ENCODE measurements at places on chromosomes 2 and 18.

GRCh38 chr2:209358992-209359391 is 64.9 kb upstream of the MAP2 start:
- no peak for DNase-seq

- DNase-seq = no peak
These were observed 30.4 kb upstream of the RAB6D start for GRCh38 chr2:131394147-131394931.

DNA sequence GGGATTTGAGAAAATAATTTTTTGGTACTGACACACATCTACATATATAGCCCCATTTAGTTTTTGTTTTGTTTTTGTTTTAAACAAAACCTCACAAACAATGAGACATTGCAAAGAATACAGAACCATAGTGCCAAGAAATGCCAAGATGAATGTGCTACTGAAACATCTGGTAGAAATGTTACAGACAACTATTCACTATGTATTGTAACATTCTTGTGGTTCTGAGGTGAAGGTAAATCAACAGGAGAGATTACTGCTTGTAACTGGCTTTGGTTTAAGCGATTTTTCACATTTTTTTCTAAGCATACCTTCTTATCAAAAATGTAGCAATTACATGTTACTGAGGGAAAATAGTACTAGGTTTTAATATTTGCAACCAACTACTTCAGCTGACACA is 281.3 kb downstream of the ZNF804A start:
- no peak for DNase-seq

GRCh38 chr2:165406173-165406572 is 63.3 kb upstream of the CSRNP3 start:
- no peak for DNase-seq

DNA sequence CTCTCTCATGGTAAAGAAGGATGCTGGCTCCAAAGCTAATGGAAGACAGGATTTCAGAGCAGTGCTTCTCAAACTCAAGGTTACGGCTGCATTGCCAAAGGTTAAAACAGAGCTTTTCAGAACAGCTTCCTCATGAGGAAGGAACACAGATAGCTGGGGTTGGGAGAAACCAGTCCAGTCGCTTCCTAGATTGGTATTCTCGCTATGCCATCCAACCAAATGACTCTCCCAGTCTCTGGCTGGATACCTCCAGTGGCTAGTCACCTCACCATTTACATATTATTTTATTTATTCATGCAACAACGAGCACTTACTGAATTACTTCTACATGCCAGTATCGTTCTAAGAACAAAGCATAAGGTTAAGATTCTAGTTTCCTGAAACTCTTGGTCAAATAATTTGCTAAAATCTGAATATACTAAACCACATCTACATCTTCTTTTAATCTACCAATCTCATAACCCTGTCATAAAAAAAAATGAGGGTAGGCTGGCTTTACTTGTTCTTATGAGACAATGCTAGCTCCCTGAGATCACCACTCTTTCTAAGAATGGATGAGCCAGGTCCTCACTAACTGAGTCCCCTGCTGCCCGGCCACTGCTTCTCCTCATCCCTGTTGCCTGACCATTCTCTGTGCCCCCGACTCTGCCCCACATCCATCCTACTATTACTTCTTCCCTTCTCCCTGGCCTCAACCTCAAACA is 20.4 kb downstream of the KDSR start:
- no peak for DNase-seq

DNA sequence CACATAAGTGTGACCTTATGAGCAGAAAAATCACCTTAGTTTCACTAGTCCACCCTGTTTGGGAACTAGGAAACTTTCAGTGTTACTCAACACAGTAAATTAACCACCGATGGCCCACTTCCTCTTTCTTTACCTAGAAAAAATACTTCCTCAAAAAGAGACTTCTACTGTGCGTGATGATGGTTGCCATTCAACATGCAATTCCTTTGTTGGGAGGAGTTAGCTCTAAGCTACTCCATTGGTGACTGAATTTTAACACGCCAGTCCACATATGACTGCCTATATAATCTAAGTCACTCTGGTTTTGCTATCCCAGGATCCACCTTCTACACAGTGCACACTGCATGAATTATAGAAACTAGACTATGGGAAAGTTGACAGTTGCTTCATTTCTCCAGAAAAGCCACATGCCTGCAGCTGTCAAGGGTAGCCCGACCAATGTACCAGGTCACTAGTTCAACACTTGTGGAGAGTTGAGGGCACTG is 47.8 kb upstream of the REG3G start:
- no peak for DNase-seq

DNA sequence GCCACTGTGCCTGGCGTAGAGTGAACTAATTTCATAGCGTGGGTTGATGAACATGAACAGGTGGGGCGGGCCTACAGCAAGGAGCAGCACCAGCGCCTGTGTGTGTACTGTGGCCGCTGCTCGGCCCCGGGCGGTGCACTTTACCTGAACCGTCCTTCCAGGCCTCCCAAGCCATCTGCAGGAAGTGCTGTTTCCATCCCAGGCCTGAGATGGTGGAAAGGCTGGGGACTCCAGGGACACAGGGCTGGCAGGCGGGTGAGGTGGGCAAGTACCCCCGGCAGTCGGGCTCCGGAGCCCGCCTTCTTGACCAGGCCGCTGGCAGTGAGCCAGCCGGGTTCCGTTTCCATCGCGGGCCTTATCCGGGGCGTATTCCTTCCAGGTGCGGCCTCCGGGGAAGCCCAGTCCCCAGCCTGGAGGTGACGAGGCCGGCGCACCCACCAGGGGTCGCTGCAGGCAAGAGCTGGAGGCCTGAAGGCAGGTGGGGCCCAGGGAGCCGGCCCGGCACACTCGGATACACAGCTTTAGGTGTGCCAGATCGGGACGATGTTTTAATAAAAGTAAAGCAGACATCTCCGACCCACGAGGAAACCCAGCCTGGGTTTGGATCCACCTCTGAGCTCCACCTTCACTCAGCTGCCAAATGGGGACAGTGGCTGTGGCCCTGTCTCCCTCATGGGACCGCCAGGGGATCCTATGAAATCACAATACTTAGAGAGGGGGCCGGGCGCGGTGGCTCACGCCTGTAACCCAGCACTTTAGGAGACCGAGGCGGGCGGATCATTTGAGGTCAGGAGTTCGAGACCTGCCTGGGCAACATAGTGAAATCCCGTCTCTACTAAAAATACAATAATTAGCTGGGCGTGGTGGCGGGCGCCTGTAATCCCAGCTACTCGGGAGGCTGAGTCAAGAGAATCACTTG is 22.7 kb upstream of the PDIA6 start:
- peak; percentile 50 for DNase-seq

- no peak for DNase-seq
These were observed 1019.5 kb upstream of the LRRTM1 start for GRCh38 chr2:81324046-81324445.

- DNase-seq = no peak
These were observed 479 bp downstream of the RNMT start for GRCh38 chr18:13726972-13727331.

GRCh38 chr2:207035875-207036274 is 96.6 kb downstream of the CPO start:
- no peak for DNase-seq

DNA sequence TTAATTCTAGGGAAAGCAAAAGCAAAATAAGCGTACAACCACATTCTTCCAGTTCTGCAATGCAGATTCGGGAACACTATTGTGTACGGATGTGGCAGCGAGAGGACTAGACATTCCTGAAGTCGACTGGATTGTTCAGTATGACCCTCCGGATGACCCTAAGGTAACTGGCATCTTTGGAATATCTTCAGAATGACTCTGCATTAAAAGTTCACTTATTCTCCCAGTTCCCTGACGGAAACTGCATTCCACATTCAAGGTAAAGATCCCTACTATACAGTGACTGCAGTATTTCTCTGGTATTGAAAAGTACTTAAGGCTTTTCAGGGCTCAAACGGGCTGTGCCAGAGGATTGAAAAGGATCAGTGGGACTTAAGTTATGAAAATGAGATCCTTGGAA is 10.9 kb downstream of the DDX18 start:
- DNase-seq = no peak

- DNase-seq = no peak
These were observed 98.2 kb downstream of the DYSF start for GRCh38 chr2:71551631-71551915.

DNA sequence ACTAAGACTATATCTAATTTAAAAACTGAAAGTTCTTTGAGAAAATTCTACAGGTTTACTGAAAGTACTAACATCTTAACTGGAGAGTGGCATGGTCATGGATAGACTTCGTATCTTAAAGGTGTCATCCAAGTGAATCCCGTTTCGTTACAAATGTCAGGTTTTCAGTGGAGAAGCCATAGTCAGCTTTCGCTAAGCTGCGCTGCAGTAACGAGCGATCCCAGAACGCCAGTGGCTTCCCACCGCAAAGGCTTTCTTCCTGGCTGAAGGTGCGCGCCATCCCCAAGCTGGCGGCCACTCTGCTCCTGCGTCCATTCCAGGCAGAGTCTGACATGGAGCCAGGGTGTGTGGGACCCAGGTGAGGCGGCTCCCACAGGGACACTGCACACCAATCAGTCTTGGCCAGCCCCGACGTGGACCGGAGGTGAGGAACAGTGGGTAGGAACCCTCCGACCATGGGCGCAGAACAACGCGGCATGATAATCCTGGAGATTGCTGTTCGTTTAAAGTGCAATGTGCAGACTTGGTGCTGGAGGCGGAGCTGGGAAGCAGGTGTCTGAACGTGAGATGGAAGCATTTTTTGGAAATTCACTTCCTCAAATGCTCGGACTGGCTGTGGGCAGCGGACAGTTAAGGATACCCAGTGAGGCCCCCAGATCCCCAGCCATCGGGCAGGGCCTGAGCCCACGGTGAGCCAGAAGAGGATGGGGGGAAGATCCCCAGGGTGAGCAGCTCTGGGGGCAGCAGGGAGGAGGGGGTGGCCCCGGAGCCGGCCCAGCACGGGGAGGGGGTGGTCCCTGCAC is 27.8 kb upstream of the KCNG2 start:
- no peak for DNase-seq

DNA sequence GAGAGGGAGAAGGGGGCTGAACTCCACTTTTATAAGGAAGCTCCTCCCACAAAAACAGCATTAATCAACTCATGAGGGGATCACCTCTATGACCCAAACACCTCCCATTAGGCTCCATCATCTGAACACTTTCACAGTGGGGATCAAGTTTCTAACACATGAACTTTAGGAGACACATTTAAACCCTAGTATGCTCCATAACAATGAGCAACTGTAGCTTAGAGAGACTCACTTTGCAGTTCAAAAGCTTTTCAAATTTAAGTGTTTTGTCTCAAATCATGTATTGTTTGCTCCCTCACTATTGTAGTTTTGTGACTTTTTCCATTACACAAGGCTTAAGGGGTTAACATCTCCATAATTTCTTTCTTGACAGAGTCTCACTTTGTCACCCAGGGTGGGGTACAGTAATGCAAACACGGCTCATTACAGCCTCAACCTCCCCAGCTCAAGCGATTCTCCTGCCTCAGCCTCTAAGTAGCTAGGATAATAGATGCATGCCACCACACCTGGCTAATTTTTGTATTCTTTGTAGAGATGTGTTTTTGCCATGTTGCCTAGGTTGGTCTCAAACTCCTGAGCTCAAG is 352.7 kb upstream of the CDH20 start:
- no peak for DNase-seq

DNA sequence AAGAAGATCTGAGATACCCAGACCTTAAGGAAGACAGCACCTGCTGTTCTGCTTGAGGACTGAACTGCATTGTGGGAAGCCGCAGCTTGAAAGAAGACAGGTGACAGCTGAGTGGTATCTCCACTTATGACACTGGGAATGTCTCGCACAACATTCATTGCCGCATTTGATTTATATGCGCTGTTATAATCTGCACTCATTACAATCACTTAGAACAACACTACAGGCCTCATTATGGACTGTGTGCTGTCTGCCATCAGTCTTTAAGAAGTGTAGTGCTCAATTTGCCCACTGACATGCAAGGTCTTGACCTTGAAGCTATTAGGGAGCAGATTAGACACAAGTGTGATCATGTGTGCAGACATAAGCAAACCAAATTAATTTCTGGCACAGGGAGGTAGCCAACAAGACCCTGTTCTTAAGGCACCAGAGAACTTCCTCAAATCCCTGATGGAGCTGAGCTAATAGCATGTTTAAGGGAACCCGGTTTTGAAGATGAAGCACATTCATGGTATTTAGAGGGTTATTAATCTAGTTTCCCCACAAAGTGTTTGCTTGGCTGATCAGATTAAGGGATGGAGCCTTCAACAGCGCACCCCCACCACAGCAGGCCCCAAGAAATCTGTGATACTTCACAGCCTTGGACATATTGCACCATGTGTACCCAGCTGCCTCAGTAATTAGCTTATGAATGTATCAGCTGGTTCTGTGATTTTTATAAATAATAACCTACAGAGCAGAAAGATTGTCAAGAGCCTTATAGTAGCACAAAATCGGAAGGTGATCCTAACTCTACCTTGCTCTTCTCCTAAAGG is 146.8 kb downstream of the SATB2 start:
- DNase-seq = peak; percentile 38

GRCh38 chr2:150120326-150120955 is 367.0 kb downstream of the RND3 start:
- DNase-seq = no peak

DNA sequence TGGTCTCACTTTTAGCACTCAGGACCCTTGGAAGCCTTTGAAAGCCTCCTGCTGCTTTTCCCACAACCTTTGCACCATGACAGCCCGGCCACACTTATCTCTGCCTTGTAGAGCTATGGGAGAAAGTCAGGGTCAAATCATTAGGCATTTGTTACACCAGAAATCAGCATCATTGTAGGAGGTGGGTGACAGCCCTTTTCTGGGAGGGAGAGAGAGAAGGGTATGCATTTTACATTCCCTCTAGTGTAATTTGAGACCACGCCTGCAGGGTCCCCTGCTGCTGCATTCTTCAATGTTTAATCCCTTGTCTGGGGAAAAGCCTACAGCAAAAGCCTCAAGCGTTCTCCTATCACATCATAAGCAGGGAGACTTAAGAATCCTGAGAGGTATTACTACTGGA is 766.8 kb upstream of the FAM98A start:
- no peak for DNase-seq

DNA sequence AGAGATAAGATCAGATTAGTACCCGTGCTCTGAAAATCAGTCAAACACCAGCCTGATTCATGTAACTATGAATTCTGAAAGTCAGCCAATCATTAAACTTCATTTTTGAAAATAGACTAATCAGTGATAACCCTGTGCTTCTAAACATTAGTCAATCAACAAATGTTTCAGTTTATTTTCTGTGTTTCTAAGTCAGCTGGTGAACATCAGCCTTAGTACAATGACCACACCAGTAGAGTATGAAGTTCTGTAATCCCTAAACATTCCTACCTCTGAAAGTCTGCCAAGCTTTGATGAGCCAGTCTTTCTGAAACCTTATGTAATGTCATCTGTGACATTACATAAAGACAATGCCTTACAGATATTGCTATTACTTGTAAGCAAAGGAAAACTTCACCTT is 807.4 kb upstream of the CRIM1 start:
- DNase-seq = no peak

GRCh38 chr2:174597009-174597344 is 627 bp downstream of the WIPF1 start:
- no peak for DNase-seq

Data from NCI-H1930 (cell line).